ENCODE measurements at places on chromosomes 4 and X.

DNA sequence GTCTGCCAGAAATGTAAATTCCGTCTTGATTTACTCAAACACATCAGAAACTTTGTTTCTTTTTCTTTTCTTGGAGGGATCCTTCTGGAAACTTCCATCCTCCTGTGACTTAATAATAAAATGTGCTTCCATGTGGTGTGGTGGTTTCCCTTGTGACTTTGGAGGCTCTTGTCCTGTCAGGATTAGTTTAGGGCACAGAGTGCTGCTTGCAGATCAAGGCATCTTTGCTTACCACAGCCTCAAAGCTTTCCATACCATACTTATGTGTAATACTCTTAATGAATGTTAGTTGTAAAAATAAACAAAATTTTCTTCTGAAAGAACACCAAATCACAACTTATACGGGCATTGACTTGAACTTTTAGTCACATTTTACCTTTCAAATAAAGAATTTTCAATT is 27.4 kb downstream of the GBA3 start:
- DNase-seq: no peak

GRCh38 chr4:88333741-88334405 is 44.8 kb upstream of the HERC6 start:
- no peak for DNase-seq

GRCh38 chr4:11397819-11398610 is 30.7 kb downstream of the HS3ST1 start:
- no peak for DNase-seq

DNA sequence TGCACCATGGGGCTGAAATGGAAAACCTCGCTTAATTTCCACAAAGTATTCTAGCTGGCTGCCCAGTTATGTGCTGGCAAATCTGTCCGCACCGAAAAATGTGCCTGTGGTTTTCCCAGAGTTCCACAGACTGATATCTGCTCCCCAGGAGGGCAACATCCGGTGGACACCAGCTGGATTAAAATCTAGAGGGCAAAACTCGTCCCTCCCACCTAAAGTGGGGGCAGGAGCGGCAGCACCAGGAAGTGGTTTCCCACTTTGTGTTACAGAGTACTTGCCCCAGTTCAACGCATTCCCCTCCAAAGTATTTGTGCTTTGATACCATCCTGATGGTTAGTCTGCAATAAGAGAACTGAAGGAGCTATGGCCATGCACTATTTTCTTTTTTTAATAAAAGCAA is 187.6 kb downstream of the TSPAN5 start:
- no peak for DNase-seq

GRCh38 chr4:83931659-83932438 is 395.9 kb downstream of the GPAT3 start:
- DNase-seq: no peak

DNA sequence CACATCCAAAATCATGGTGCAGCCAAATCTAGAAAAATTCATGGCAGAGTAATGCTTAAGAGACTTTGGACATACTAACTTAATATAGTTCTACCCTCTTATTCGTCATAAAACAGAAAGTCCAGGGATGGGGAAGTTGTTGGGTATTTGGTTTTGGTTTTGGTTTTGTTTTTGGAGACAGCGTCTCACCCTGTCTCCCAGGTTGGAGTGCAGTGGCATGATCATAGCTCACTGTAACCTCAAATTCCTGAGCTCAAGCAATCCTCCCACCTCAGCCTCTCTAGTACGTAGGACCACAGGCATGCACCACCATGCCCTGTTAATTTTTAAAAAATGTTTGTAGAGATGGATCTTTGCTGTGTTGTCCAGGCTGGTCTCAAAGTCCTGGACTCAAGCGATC is 271.8 kb upstream of the TENM3 start:
- DNase-seq: no peak

- DNase-seq: no peak
These were observed 150.4 kb downstream of the MID1 start for GRCh38 chrX:10470009-10470408.

GRCh38 chr4:1578251-1578773 is 105.8 kb downstream of the FAM53A start:
- DNase-seq: no peak
